ENCODE measurements at places on chromosomes 4 and X.

- ATAC-seq: peak; percentile 42
These were observed 273.7 kb downstream of the HNRNPD start for GRCh38 chr4:82099928-82100579.

GRCh38 chr4:66182636-66183035, 512.3 kb upstream of the EPHA5 start:
- ATAC-seq: no peak

GRCh38 chrX:30830326-30830943, 58.6 kb downstream of the TAB3 start:
- no peak for ATAC-seq

GRCh38 chr4:143199503-143199902, 14.8 kb downstream of the USP38 start:
- ATAC-seq: no peak

- no peak for ATAC-seq
These were observed 146.1 kb upstream of the NEIL3 start for GRCh38 chr4:177163532-177163931.

DNA sequence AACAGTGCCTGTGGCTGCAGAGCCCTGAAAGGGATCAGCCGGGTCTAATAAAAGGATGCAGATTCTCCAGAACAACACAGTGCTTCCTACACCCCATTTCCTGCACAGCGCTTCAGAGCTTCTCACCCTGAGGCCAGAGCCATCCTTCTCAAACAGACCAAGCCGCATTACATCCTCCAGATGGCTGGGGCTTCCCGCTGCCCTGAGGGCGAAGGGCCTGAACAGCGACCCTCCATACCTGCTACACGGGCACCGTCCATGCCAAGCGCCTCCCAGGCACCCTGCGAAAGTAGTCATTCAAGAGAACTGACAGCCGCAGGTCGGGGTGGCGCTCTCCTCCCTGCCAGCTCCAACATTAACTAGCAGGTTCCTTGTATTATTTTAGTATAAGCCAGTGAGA, 36.5 kb downstream of the ACOX3 start:
- no peak for ATAC-seq

- ATAC-seq: no peak
These were observed 6.4 kb downstream of the SLC25A6 start for GRCh38 chrX:1385253-1386223.
